ENCODE measurements at places on chromosomes 7 and 10.

DNA sequence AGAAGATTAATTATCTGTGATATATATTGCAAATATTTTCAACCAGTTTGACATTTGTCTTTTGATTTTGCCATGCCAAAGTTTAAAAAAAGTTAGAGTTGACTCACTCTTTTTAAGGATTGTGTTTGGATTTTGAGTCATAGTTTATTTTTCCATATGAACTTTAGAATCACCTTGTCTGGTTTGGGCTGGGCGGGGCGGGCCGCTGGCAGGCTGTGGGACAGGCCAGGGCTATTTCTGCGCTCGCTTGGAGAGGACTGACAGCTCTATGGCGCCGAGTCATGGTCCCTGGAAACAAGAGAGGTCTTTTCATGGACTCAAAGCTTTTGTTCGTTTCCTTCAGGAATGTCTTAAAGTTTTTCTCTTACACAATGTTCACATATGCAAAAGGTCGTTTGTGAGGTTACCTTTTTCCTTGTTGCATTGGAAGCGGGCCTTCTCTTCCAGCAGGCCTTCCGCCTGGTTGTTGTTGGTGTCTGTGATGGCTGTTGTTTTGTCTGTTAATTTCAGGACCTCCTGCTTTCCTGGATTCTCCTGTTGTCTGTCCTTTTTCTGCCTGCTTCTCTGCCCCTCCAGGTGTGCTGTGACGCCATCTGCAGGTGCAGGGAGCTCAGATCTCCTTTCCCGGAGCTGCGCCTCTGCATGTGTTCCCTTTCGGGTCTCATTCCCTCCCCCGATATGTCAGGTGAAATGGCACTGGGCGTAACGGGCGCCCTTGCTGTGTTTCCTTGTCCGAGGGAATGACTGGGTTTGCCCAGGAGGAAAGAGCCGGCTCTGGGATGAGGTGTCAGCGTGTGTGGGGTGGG is 53.8 kb downstream of the INPP5A start:
- DNase-seq: no peak

- no peak for DNase-seq
These were observed 53.9 kb upstream of the ARID5B start for GRCh38 chr10:61847640-61848039.

GRCh38 chr10:49282879-49283341 is 16.1 kb upstream of the C10orf71 start:
- no peak for DNase-seq

DNA sequence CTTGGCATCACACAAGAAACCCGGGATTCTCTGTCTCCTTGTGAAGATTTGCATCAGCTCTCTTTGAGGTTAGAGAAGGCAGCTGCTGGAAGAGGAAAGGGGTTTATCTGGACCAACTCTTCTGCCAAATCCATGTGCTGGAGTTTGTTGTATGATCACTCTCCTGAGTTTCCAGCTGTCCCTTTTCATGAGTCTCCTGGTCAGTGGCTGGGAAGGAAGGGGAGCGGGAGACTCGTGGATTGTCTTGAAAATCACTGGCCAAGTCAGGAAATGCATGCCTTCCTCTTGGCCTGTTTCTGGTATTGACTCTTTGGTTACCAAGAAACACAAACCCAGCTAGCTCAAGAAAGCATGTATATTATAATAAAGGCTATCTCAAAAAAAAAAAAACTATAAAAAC is 38.8 kb downstream of the TACR2 start:
- DNase-seq: no peak

- no peak for DNase-seq
These were observed 161.2 kb downstream of the DGKI start for GRCh38 chr7:137685433-137686164.

DNA sequence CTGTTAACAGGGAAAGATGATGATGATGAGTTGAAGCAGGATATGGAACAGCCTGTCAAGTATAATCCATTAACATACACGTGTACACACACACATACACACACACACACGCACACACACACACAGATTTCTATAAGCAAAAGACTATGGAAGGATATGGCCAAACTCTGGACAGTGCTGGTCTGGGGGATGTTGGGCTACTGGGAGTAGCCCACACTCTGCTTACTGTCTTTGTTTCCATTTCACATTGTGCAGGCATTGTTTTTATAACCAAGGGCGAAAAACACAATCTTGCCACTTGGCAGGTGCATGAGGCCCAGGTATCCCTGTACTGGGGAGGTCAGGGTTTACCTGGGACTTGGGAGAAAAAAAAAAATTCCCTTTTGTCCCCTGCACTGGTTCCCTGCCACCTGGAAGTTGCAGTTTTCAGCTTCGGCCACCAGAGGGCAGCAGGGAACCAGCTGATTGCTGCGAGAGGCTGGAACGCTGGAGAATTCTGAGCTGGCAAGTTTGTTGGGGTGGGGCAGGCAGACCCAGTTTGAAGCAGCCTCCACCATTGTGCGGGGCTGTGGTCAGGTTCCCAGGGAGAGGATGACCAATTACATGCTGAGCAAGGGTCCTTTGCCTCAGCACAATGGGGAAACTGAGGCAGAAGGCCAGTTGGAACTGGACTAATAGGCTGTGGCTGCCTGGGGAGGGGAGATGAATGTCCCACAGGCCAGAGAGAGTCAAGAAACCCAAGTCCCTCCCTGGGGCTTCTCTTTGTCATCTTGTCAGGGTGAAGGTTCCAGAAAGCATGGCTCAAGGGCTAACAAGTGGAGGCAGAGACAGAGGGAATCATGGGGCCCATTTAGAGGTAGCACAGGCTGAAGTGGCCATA is 27.3 kb downstream of the PPIF start:
- DNase-seq: peak; percentile 58

Data from central memory CD4-positive, alpha-beta T cell (primary cell).